ENCODE measurements at places on chromosomes 16 and 17.

GRCh38 chr16:10600782-10601443 is 20.5 kb upstream of the EMP2 start:
- no peak for DNase-seq

DNA sequence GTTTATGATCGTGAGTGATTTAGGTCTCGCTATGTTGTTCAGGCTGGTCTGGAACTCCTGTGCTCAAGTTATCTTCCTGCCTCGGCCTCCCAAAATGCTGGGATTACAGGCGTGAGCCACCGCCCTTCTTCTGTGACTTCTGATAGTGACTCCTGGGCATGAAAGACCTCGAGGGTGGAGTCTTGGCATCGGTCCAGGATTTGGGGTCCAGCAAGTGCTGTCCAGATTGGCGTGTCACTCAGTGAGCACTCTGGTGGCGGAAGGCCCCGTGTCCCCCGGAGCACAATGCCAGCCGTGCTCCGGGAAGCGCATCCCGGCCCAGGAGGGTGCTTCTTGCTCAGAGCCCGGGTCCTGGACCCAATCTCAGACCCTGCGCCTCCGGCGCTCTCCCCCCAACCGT is 6.8 kb downstream of the OR1F1 start:
- no peak for DNase-seq

- no peak for DNase-seq
These were observed 743 bp downstream of the SHCBP1 start for GRCh38 chr16:46620266-46621005.

- DNase-seq = no peak
These were observed 125.3 kb downstream of the FTO start for GRCh38 chr16:53829186-53829747.
